Activated T-helper 1 cell treated with anti-CD3 and anti-CD28 coated beads, Interleukin-2, amount 50 U/mL, for 16 hours (primary cell): ENCODE measurements at places on chromosomes 7 and 10.

- no peak for DNase-seq
Measured at GRCh38 chr10:104435822-104436221, 82.2 kb downstream of the CFAP58 start.

GRCh38 chr7:107945332-107945731, 54.3 kb downstream of the DLD start:
- no peak for DNase-seq

- DNase-seq = no peak
Measured at GRCh38 chr7:123003539-123004126, 8.1 kb upstream of the TAS2R16 start.

DNA sequence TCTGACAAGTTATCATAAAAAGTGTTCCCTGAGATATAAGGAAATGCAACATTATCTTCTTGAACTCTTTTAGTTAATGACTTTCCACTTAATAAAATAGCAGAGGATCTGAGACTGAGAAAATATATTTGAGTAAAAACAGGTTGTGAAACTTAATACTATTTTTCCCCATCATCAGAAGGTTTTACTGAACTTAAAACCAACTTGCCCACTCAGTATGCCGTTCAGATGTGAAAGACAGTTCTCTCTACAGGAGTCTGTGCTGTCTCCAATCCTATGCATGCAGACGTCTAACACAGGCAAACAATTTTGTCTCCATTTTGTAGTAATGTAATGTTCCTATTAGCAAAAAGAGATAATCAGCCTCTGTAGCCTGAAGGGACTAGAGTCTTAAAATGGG, 38.2 kb upstream of the CYP2C18 start:
- DNase-seq = no peak
